Smooth muscle cell of trachea (primary cell): ENCODE measurements at places on chromosomes 7 and 10. TPM values are rescaled to one million over a fixed set of nuclear protein-coding genes. Genes with fewer than 3 reads are reported as not detected.

The SLC18A3 gene
- not detected in 2 replicates for total RNA-seq

The PLXNA4 gene
- total RNA-seq: 1.9 and 3.6 TPM in 2 replicates

The SEMA3E gene
- 2.2 and 6.8 TPM in 2 replicates for total RNA-seq

The RET gene
- 1.6 and 1.8 TPM in 2 replicates for total RNA-seq

The ATRNL1 gene
- total RNA-seq: 0.66 and 1.5 TPM in 2 replicates

The CHST3 gene
- 15.4 and 26.3 TPM in 2 replicates for total RNA-seq

The GHRHR gene
- total RNA-seq: not detected in 2 replicates

The DENND2A gene
- 34.9 and 69.6 TPM in 2 replicates for total RNA-seq

The FAM237B gene
- total RNA-seq: not detected in 2 replicates

The CLCN1 gene
- total RNA-seq: not detected in 2 replicates

The LDB3 gene
- under 0.01 TPM in 1 of 2 replicates, not detected in the other for total RNA-seq

The GPR26 gene
- total RNA-seq: not detected in 2 replicates

The FAM20C gene
- total RNA-seq: 123 and 143 TPM in 2 replicates

The MSMB gene
- total RNA-seq: not detected in 2 replicates

The CFAP46 gene
- total RNA-seq: 0.50 and 1.5 TPM in 2 replicates

The PDK4 gene
- 0.29 and 0.66 TPM in 2 replicates for total RNA-seq

The NME8 gene
- not detected in 2 replicates for total RNA-seq

The CLRN3 gene
- not detected in 2 replicates for total RNA-seq

The NRAP gene
- total RNA-seq: not detected in 2 replicates

The TSPAN33 gene
- 0.15 and 0.17 TPM in 2 replicates for total RNA-seq

The DYDC2 gene
- total RNA-seq: not detected in 2 replicates

The PPP1R3C gene
- total RNA-seq: 65.9 and 200 TPM in 2 replicates

The EVX1 gene
- not detected in 2 replicates for total RNA-seq

The TMEM196 gene
- not detected in 2 replicates for total RNA-seq

The FEZF1 gene
- not detected in 2 replicates for total RNA-seq

The LIPJ gene
- 0.17 TPM in 1 of 2 replicates, not detected in the other for total RNA-seq

The CXCL12 gene
- total RNA-seq: 42.0 and 133 TPM in 2 replicates

The CEP55 gene
- 3.8 and 57.2 TPM in 2 replicates for total RNA-seq

The LRRD1 gene
- total RNA-seq: 0.15 TPM in 1 of 2 replicates, not detected in the other

The CFAP70 gene
- total RNA-seq: 0.87 and 1.7 TPM in 2 replicates

The CHST15 gene
- total RNA-seq: 0.73 and 12.1 TPM in 2 replicates

The TMEM236 gene
- total RNA-seq: under 0.01 TPM in 2 replicates

The CDHR3 gene
- 11.2 and 12.9 TPM in 2 replicates for total RNA-seq

The BTBD16 gene
- 0.15 TPM in 1 of 2 replicates, not detected in the other for total RNA-seq

The LRRN3 gene
- 1.8 and 3.2 TPM in 2 replicates for total RNA-seq

The TACC2 gene
- 2.6 and 8.1 TPM in 2 replicates for total RNA-seq

The CACNA2D1 gene
- 54.1 and 57.2 TPM in 2 replicates for total RNA-seq

The LBX1 gene
- total RNA-seq: not detected in 2 replicates

The MALRD1 gene
- total RNA-seq: 1.0 and 3.1 TPM in 2 replicates

The MEOX2 gene
- total RNA-seq: 0.83 and 6.1 TPM in 2 replicates

The GBX1 gene
- total RNA-seq: not detected in 2 replicates

The COA1 gene
- total RNA-seq: 37.4 and 54.8 TPM in 2 replicates
